Right lung (tissue), 10 donors: ENCODE measurements at places on chromosomes 4 and X.

- DNase-seq = no peak
These were observed 1076.2 kb downstream of the C4orf33 start for GRCh38 chr4:130172156-130172555.

DNA sequence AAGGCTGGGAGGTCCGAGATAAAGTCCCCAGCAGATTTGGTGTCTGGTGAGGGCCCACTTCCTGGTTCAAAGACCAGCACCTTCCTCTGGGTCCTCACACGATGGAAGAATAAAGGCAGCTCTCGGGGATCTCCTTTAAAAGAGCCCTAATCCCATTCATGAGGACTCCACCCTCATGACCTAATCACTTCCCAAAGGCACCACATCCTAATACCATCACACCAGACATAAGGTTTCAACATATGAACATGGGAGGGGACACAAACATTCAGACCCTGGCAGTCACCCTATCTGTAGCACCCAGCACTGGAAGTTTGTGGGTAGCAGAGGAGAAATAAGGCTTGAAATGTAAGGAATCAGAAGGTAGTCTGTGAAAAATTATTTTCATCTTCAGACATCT lies 112.9 kb upstream of the NOCT start:
- DNase-seq = no peak

- DNase-seq = no peak
These were observed 1.2 kb downstream of the SULT1B1 start for GRCh38 chr4:69759189-69759604.

GRCh38 chr4:105236202-105236915 lies 89.7 kb downstream of the TET2 start:
- DNase-seq = no peak

DNA sequence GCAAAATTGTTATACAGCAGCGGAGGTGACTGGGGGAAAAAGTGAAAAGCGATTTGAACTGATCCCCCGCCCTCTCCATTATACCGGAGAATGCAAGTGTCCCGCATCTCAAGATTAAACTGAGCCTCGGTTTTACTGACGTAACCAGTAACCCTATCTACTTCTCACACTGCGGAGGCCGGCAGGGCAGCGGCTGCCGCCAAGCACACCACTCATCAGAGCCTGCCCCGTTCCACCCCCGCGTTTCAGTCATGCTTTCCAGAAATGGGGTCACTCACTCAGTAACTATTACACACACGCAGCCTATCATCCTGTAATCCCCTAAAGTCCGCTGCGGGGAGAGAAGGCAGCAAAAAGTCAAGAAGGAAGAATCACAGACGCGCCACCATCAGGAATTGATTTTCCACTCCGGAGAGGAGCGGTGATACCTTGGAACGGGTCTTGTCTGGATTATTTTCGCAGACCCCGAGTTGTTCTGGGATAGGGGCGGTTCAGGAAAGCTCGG lies 1.4 kb downstream of the RPS6KA3 start:
- DNase-seq = peak; percentile 50

DNA sequence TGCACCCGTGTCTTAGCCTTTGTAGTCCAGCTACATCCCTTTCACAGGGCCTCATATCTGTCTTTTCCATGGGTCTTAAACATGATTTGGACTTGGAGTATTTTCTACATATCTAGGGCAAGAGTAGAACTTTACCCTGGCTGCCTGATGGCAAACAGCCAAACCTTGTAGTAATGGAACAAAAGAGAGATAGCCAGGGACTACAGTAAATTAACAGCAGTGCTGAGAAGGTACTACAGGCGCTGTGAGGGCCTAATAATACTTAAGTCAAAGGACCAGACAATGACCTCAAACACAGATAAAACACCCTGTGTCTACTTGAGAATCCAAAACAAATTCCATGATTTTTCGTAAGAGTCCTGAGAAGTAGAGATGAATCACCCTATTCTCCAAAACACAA lies 111.0 kb upstream of the WDR17 start:
- DNase-seq = no peak
